Liver (tissue), 10 donors: ENCODE measurements at places on chromosomes 5 and 9. TPM values are rescaled to one million over a fixed set of nuclear protein-coding genes. Genes with fewer than 3 reads are reported as not detected.

GRCh38 chr9:14909961-14910805 lies at the start of gene FREM1:
TSS of gene FREM1 (minus strand) at chr9:14910428. CDS start at chr9:14868977, 41,451 bp downstream.
- H3K36me3 ChIP-seq: no peaks in the 10 kb centered on the region
- H3K27me3 ChIP-seq: no peaks in the 10 kb centered on the region
- peak; percentile 46 for DNase-seq

DNA sequence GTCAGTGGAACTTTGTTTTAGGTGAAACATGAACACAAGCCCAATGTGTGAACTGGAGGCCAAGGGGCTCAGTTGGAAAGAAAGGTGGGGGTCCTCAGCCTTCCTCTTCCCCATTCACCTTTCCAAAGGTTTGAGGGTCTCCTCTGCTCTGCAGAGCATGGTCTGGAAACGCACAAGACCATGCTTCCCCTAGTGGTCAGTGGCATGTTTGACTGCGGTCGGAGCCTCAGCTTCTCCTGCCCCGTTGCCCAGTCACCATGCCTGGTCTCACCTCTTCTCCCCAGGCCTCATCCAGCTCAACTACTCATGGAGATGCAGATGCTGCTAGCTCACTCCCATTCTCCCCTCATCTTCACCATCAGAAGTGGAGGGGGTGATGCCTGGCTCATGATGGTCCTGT lies 340.3 kb downstream of the GADD45G start:
- DNase-seq: no peak
- H3K27ac ChIP-seq: no peak overlapping the region
- no peaks in the 10 kb centered on the region for H3K27me3 ChIP-seq

DNA sequence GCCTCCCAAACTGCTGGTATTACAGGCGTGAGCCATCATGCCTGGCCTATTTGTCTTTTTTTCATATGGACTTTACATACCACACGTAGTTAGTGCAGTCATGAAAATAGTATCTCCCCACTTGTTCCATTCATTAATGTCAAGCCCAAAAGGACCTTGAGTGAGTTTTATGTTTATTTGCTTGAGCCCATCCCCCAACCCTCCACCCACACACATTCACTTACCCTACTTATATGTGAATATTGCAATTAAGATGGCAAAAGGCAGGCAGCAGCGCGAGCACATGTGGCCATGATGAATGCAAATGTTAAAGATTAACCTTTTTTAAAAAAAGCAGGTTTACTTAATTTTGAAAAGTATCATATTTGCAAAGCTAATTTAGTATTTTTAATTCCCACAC lies 24.9 kb upstream of the PIK3R1 start:
- no peaks in the 10 kb centered on the region for H3K36me3 ChIP-seq
- no peak overlapping the region for H3K4me3 ChIP-seq

Gene TMED7
- total RNA-seq: 77.0 TPM

DNA sequence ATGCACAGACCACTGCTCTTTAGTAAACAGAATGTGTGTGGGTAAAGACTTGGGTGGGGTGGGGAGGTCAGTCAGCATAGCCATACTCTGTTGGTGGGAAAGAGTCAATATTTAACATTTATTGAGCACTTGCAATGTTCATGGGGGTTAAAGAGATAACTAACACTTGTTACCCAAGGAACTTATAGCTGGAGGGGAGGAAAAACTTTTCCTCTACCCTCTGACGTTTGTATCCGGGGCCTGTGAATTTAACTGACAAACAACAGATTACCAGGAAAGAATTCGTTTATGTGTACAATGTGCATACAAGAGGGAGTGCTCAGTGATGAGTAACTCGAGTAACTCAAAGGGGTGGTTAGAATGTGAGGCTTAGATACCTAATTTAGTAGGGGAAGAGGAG lies 6.8 kb upstream of the CLINT1 start:
- H3K4me1 ChIP-seq: peaks cover 15% of the 10 kb centered on the region
- no peak overlapping the region for H3K27ac ChIP-seq
- H3K27me3 ChIP-seq: no peaks in the 10 kb centered on the region
- no peak for DNase-seq

GRCh38 chr9:93132946-93133680 lies 938 bp downstream of the NINJ1 start:
- peak overlapping the region; percentile 76 for H3K4me3 ChIP-seq
- no peaks in the 10 kb centered on the region for H3K36me3 ChIP-seq
- peak overlapping the region; percentile 95 for H3K27ac ChIP-seq
- H3K27me3 ChIP-seq: no peaks in the 10 kb centered on the region
- H3K4me1 ChIP-seq: peaks cover 35% of the 10 kb centered on the region

DNA sequence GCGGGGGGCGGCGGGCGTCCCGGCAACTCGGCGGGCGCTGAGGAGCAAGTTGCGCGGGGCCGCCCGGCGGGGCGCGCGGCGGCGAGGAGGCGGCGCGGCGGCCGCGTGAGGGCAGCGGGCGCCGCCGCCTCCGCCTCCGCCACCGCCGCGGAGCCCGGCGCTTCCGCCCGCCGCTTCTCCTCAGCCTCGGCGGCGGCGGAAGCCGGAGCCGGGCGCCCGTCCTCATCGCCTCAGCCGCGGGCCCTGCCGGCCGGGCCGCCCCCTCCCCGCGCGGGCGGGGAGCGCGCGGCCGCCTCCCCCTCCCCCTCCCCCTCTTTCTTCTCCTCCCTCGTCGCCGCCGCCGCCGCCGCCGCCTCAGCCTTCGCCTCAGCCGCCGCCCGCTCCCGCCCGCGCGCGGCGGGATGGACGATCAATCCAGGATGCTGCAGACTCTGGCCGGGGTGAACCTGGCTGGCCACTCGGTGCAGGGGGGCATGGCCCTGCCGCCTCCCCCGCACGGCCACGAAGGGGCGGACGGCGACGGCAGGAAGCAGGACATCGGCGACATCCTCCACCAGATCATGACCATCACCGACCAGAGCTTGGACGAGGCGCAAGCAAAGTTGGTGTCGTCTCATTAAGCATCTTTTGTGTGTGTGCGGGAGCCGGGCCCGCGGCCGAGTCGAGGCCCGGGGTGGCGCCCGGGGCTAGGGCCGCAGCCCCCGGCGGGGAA lies at the start of gene PBX3:
Gene PBX3 (plus strand): TSS at position 321 of the 712 bp plus-strand sequence.
- peaks cover 28% of the 10 kb centered on the region for H3K4me1 ChIP-seq
- peak; percentile 56 for DNase-seq
- peak within 1 kb of the TSS; percentile 86 for H3K27ac ChIP-seq
- no peaks in the 10 kb centered on the region for H3K27me3 ChIP-seq
- H3K4me3 ChIP-seq: peak within 1 kb of the TSS; percentile 76

- no peak overlapping the region for H3K4me3 ChIP-seq
- H3K27me3 ChIP-seq: no peaks in the 10 kb centered on the region
- no peak for DNase-seq
- peak overlapping the region; percentile 40 for H3K27ac ChIP-seq
Observed at GRCh38 chr5:41048986-41049385, 22.2 kb downstream of the MROH2B start.

Gene CEP72
- 3.8 TPM for total RNA-seq

- peaks cover 54% of the 10 kb centered on the region for H3K4me1 ChIP-seq
- no peak for DNase-seq
- H3K4me3 ChIP-seq: no peak overlapping the region
- H3K36me3 ChIP-seq: no peaks in the 10 kb centered on the region
- H3K27me3 ChIP-seq: no peaks in the 10 kb centered on the region
Observed at GRCh38 chr9:124218438-124218982, 39.2 kb upstream of the NEK6 start.

DNA sequence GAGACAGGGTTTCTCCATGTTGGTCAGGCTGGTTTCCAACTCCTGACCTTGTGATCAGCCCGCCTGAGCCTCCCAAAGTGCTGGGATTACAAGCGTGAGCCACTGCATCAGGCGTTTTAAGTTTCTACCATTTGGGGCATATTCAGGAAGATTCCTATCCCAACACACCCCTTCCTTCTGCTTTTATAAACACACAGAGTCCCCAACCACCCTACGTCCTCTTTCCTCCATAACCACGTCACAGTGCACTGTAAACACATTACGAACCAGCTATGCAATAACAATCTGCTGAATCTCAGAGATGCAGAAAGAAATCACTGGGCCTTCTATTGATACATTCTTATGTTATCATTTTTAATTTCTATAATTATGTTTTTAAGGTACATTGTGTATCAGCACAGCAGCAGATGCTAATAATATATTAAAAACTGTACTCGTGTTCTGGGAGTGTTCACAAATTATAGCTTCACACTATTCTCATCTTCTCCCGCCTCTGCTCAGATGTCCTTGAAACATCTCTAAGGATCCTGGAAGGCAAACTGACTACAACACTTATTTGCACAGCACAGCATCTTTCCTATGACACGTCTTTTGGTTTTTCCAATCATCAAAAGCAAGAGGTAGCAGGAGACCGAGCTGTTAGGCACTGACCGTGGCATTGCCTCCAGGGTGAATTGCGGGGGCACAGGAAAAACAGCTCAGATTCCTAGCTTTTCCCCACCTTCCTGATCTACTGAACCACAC lies 60.2 kb downstream of the KCNIP1 start:
- H3K27ac ChIP-seq: no peak overlapping the region
- no peaks in the 10 kb centered on the region for H3K4me1 ChIP-seq
- H3K4me3 ChIP-seq: no peak overlapping the region
- DNase-seq: no peak
- no peaks in the 10 kb centered on the region for H3K27me3 ChIP-seq

DNA sequence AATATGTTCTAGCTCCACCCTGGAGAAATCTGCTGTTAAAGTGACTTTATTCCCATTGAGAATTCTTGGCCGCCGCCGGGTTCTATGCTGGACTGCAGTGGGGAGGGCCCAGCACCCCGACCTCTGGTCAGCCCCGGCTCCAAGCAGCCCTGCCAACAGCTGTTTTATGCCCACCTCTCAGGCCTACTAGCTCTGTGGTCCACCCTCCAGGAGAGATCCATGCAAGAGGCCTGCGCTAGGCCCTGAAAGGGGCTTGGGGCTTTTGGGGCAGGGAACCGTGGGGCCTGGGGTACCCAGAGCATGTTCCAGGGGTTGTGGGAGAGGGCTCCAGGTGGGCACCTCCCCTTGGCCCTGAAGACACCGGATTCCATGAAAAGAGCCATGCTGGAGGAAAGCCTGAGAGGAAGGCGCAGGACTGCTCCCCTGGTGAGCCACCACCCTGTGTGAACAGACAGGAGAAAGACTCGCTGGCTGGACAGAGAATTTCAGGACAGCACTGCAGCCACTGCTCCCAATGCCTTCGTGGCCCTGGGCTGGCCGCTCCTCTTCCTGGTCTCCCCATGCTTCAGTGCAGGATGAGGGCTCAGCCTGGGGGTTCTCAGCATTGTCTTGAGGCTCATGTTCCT lies 44.6 kb upstream of the RUFY1 start:
- no peaks in the 10 kb centered on the region for H3K36me3 ChIP-seq
- H3K27ac ChIP-seq: no peak overlapping the region
- H3K4me1 ChIP-seq: peaks cover 10% of the 10 kb centered on the region
- DNase-seq: no peak
- no peak overlapping the region for H3K4me3 ChIP-seq

DNA sequence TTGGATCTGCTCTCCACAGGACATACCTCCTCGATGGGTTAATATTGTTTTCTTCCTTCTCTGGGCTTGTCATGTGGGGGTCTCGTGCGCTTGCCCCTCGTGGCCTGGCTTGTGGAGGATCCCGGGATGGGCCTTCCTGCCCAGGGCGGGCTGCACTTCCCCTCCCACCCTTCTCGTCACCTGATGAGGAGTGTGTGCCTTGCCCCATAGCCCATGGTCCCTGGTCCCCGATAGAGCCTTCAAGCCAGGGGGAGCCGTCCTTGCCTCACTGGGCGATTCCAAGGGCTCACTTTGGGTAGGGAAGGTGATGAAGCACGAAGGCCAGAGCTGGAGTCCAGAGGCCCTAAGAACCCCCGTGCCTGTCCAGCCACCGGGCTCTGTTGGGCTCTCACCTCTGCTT lies 28.7 kb downstream of the DYNC2I2 start:
- H3K4me1 ChIP-seq: peaks cover 5% of the 10 kb centered on the region
- H3K27ac ChIP-seq: peak overlapping the region; percentile 65
- DNase-seq: no peak
- peaks cover 21% of the 10 kb centered on the region for H3K36me3 ChIP-seq
- H3K27me3 ChIP-seq: no peaks in the 10 kb centered on the region

Gene CKMT2
- total RNA-seq: 0.59 TPM

GRCh38 chr9:100066539-100066938 lies 32.3 kb downstream of the ERP44 start:
- no peak for DNase-seq
- no peak overlapping the region for H3K27ac ChIP-seq
- H3K4me3 ChIP-seq: no peak overlapping the region
- H3K4me1 ChIP-seq: peaks cover 2% of the 10 kb centered on the region
- H3K36me3 ChIP-seq: no peaks in the 10 kb centered on the region

Gene PRKAA1
- 59.4 TPM for total RNA-seq

GRCh38 chr5:11791792-11792191 lies 112.5 kb downstream of the CTNND2 start:
- no peak for DNase-seq
- no peaks in the 10 kb centered on the region for H3K36me3 ChIP-seq
- no peaks in the 10 kb centered on the region for H3K4me1 ChIP-seq
- no peak overlapping the region for H3K27ac ChIP-seq
- H3K4me3 ChIP-seq: no peak overlapping the region

Gene TAF11L5
- not detected for total RNA-seq

GRCh38 chr5:116296335-116297072 lies 211.7 kb downstream of the COMMD10 start:
- H3K27me3 ChIP-seq: no peaks in the 10 kb centered on the region
- H3K4me1 ChIP-seq: peaks cover 11% of the 10 kb centered on the region
- H3K4me3 ChIP-seq: no peak overlapping the region
- no peak for DNase-seq
- H3K36me3 ChIP-seq: peaks cover 4% of the 10 kb centered on the region

Gene CCL27
- total RNA-seq: not detected

- no peak overlapping the region for H3K4me3 ChIP-seq
- no peak for DNase-seq
- H3K4me1 ChIP-seq: no peaks in the 10 kb centered on the region
- no peaks in the 10 kb centered on the region for H3K36me3 ChIP-seq
- H3K27ac ChIP-seq: no peak overlapping the region
Observed at GRCh38 chr5:18959535-18959934, 1028.5 kb downstream of the CDH18 start.

- no peak for DNase-seq
- no peak overlapping the region for H3K27ac ChIP-seq
- H3K4me3 ChIP-seq: no peak overlapping the region
- no peaks in the 10 kb centered on the region for H3K27me3 ChIP-seq
- no peaks in the 10 kb centered on the region for H3K4me1 ChIP-seq
Observed at GRCh38 chr5:117657541-117657940, 1082.9 kb upstream of the SEMA6A start.

DNA sequence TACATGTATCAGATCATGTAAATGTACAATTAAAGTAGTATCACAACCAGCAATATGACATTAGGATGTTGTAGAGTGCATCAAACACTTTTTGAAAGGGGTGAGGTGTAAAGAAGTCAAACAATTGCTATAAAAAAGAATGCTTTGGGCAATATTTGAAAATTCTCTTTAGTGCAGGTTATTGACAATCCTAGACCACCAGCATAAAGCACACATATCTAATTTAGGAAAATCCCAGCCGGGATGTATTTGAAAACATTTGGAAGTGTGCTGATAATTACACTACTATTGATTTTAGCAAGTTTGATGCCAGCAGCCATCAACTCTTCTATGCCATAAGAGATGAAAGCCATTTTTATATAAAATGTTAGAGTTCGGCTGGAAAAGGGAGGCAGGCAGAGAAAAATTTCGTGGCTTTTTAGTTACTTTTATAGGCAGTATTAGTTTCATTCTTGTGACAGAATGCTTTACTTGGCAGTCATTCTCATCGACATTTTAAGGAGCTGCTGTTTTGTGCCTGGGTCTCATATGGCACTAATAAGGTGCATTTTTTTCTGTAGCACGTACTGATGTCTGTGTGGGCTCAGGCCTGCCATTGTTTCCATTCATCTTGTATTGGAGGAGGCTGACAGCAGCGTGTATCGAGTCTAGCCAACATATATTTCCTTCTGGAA lies 285.7 kb downstream of the AOPEP start:
- H3K27ac ChIP-seq: no peak overlapping the region
- no peak overlapping the region for H3K4me3 ChIP-seq
- H3K27me3 ChIP-seq: no peaks in the 10 kb centered on the region
- H3K36me3 ChIP-seq: peaks cover 32% of the 10 kb centered on the region

Gene OSMR
- total RNA-seq: 4.3 TPM

Gene IL5
- total RNA-seq: not detected
